ENCODE measurements at places on chromosomes 1 and 21.
A peak's percentile ranks its signal among the peaks of the same experiment; 100 is the strongest.

DNA sequence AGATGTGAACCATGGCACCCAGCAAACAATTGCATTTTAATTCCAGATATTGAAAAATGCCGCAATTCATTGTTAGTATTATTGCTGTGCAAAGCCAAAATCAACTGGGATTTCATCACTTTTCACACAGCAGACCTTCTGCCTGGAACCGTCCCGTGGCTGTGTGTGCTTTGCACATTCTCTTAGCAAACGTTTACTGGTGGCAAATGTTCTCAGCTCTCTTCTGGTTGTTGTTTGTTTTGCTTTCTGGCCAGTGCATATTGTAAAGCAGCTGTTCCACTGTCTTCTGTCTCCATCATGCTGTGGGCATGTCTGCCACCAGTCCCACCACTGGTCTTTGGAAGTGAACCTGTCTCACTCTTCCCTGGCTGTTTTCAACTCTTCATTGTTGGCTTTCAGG is 19.8 kb upstream of the TTLL10 start:
- DNase-seq, result no peak

- DNase-seq, result peak; percentile 20
These were observed 9.9 kb upstream of the COG2 start for GRCh38 chr1:230632273-230632873.

DNA sequence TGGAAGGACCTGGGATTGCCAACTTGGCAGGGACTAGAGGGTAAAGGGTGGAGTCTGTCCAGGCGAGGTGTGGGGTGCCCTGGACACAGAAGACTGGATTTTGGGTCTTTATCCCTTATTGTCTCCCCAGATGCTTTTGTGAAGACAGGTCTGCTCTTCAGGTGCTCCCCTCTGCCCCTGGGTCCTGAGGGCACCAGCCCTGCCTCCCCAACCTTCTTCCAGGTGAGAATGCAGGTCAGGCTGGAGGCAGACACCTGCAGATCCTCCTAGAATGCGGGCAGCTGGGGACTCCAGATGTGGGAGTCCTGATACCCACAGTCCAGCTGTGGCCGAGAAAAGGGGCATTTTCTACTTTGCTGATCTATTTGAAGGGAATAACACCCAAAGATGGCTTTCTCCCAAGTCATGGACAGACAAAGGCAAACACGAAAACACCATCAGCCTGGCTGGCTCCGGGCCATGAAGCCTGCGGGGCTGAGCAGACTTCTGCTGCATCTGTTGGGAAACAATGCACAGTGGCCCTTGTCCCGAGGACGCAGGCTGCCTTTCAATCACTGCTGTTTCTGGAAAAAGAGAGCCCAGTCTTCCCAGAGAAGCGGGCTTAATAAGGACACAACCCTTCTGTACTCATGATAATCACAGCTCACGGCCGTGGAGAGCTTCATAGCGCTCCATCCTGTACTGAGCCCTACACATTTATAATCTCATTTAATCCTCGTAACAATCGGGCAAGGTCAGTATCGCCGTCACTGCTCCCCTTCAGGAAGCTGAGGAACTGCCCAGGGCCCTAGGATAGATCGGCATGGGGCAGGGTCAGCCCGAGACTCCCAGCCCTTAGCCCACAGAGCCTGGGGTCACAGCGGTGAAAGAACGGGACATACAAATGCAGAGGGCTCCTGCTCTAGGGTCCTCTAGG is 62.0 kb upstream of the ABCG1 start:
- no peak for DNase-seq

DNA sequence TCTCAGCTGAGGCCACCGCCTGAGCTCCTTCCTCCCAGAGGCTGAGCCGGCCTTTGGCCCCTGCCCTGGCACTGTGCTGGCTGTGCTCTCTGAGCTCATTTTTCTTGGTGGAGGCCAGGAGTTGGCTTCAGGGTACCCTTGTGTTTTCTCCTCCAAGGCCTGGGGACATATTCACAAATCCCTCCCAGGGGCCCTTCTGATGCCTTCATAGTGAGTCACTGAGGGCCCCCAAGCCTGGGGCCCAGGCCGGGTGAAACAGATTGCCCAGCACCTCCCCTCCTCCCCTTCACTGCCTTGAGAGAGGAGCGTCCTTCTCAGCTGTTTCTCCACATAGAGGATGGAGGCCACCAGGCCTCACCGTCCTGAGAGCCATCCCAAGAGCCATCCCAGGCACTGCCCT is 105.8 kb downstream of the SIK1 start:
- DNase-seq, result no peak

DNA sequence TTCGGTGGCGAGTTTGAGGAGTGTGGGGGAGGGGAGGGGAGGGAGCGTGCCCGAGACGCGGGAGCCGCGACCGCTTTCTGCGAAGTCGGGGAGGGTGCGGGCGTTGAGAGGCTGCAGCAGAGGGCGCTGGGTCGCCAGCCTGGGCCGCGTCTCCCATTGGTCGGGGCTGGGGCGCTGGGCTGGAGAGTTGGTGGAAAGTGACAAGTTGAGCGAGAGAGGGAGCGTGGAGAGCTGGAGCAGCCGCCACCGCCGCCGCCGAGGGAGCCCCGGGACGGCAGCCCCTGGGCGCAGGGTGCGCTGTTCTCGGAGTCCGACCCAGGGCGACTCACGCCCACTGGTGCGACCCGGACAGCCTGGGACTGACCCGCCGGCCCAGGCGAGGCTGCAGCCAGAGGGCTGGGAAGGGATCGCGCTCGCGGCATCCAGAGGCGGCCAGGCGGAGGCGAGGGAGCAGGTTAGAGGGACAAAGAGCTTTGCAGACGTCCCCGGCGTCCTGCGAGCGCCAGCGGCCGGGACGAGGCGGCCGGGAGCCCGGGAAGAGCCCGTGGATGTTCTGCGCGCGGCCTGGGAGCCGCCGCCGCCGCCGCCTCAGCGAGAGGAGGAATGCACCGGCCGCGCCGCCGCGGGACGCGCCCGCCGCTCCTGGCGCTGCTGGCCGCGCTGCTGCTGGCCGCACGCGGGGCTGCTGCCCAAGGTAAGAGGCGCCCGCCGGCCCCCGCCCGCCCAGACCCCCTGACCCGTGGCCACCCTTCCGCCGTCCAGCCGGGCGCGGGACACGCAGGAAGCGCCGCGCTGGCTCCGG is at the start of gene ROR1:
ROR1 (plus strand) TSS at position 203 of the 802 bp plus-strand sequence.
- DNase-seq, result peak; percentile 90

GRCh38 chr1:106814418-106814817 is 242.1 kb upstream of the PRMT6 start:
- no peak for DNase-seq

DNA sequence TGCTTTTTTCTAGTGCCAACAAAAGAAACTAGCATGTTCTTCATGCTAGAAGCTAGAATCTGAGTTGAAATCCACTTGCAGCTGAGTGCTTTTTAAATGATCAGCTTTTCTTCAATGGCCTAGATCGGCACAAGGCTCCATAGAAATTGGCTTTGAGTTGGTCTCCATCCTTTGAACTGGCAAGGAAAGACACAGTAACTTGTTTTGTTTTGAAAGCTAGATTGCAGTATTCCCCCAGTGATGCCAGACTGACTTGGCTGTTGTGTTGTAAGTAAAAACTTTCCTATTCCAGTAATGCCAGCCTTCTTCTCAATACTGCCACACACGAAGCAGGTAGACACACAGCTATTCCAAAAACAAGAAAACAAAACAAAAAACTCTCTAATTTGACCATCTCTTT is 139.1 kb downstream of the FMN2 start:
- no peak for DNase-seq

- DNase-seq, result no peak
These were observed 15.2 kb upstream of the CLSTN1 start for GRCh38 chr1:9838946-9839345.

DNA sequence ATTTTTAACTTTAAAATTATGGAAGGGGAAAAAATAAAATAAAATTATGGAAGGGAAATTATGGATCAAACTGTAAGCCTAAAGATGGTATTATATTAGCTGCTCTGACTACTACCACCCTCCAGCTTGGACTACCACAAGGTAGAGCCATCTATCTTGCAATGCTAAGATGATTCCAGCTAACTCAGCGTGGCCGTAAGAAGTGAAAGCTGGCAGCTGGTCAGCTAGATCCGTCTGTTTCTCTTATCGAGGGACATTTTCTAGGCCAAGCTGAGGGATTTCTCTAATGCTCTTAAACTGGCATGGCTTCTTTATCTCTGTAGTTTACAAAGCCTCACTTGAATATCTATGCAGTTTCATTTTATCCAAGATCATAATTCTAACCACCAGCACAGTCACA is 31.5 kb downstream of the LYST start:
- DNase-seq, result no peak

GRCh38 chr21:42706765-42707164 is 53.3 kb downstream of the PDE9A start:
- DNase-seq, result no peak

- DNase-seq, result no peak
These were observed 2.7 kb downstream of the ZBTB21 start for GRCh38 chr21:42007356-42007940.

GRCh38 chr21:41925767-41926116 is 28.1 kb downstream of the C2CD2 start:
- no peak for DNase-seq
